ENCODE measurements at places on chromosomes 2 and 18.

DNA sequence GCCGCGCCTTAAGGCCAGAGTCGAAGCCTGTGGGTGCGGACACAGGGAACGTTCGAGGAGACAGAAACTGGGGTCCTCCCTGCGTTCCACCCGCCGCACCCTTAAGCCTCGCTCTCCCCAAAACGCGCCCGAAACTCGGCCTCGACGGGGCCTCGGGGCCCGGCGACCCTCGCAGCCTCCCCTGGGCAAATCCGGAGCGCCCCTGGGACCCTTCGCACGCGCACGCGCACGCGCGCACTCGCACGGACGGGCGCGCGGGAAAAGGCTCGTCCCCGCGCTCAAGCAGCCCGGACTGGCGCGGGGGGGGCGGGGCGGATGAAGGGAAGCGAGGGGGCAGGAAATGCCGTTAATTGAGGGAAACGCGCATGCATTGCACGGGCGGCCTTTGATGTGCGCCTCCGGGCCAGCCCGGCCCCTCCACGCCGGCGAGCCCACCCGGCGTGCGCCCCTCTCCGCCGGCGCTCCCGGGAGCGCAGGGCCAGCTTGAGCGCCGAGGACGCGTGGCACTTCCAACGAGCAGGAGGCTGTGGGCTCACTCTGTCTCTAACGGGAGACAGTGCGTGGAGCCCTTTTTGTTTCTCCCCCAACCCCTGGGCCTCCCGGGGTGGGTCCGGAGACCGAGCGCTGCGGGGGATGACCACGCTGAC, 5.4 kb upstream of the SALL3 start:
- no peak for DNase-seq

GRCh38 chr2:133568172-133568571, at the start of gene NCKAP5:
Gene NCKAP5 (minus strand): TSS chr2:133568463. CDS start chr2:133517526, 50,937 bp downstream.
- DNase-seq, result peak; percentile 48

GRCh38 chr2:47309472-47309951, 93.4 kb upstream of the MSH2 start:
- DNase-seq, result no peak

- no peak for DNase-seq
These were observed 79.8 kb upstream of the LRPPRC start for GRCh38 chr2:44075541-44075940.

DNA sequence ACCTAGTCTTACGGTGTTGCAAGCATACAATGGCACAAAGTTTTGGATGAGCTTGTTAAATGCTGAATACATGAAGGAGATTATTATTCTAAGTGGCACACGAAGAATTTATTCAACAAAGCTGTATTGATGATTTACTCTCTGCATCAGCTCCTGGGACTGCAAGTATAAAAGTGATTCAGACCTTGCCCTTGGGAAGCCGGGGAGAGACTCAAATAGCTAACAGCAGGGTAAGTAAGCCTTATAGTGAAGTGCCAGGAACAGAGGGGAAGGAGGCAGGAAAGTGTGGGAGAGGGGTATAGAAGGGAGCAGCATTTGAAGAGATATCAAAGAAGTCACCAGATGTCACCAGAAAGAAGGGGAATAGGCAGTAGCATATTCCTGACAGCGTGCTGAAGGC, 115.4 kb downstream of the MCFD2 start:
- peak; percentile 71 for DNase-seq

- peak; percentile 74 for DNase-seq
These were observed 71.5 kb downstream of the BABAM2 start for GRCh38 chr2:27962006-27962405.

DNA sequence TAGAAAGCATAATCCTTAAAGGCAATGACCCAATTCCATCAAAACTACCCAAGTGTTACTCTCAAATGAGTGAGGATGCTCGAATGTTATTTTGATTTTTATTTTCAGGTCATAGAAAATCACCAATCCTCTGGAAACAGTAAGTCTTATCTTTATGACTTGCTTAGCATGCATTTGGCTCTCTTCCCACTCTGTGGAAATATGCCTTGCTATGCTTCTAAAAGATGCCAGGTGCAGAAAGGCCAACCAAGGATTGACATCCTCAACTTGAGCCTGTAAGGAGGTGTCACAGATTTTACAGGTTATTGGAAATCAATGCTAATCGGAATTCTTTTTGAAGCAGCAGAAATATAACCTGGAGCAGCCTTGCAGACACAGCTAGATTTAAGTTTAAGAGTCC, 543.9 kb upstream of the LINC00305 start:
- no peak for DNase-seq

DNA sequence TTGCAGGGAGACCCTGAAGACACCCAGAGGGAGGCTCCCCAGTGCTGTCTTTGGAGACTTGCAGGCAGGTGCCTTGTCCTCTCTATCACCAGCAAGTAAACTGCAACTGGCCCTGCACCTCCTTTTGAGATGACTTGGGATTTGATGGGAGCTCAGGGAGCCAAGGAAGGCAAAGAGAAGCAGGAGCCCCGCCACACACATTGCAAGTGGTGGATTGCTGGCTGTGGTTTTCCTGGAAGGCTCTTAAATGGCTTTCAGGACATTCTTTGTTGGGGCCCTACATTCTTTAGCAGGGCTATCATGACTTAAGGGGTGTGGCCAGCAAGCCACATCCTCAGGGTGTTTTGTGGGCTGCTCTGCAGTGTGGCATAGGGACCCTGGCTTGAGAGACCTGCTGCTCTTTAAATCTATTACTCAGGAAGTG, 39.9 kb upstream of the CDC42EP3 start:
- peak; percentile 99 for DNase-seq

DNA sequence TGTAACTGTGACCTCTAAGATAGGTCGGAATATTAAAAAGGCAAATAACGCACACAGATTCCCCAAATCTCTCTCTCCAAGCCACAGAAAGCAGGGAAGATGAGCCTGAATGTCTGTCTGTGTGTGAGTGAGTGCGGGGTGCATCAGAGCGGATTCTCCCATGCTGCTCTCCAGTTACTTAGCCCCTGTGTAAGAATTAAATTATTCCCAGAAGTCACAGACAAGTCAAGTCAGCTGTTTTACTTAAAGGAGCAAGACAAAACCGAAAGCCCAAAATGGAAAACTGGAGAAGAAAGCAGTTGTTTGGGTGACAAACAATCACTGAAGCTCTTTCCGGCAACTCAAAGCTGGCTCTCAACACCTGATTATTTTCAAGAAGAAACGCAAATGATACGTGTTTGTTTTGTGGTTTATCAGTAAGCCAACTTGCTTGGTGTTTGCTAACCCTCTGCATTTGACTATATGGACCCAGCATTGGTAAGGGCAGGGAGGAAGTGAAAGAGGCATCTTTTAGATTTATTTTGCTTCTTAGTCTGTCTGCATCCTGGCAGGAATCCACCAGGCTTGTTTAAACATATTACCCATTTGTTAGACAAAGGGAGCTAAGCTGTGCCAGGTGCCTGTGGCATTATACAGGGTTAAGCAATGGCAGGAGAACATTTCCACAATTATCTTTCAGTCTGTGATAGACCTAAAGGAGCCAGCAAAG, 121.5 kb upstream of the CREB1 start:
- peak; percentile 44 for DNase-seq

- no peak for DNase-seq
These were observed 168.3 kb upstream of the POU3F3 start for GRCh38 chr2:104685591-104685990.

- DNase-seq, result no peak
These were observed 252.5 kb downstream of the VAPA start for GRCh38 chr18:10166164-10166807.

DNA sequence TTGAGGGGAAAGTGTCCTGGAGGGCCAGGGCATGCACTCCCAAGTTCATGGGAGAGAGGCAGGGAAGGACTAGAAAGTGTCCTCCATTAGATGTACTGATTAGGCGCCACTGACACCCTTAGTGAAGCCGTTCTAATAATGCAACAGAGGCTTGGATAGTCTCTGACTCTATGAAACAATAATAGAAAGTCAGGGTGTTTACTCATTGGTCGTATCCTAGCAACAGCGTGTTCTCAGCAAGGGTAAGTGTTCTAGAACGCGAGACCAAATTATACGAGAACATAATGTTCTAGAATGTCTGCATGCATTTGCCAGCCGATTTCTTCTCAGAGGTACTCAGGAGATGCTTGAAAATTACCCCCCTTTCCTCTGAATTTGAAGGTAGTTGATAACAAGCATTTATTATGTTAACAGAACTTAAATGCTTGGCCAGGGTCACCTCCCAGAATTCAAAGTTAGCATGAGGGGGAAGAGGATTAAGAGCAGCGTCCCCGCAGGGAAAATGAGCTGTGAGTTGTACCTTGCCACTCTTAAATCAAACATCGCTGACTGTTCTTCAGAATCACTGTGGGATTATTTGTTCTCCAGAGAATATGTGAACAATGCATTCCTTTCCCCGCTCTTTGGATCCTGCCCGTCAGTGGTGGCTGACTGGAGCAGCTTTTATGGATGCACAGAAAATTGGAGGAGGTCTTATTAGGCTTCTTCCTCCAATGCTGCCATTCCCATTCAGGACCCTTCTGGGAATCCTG, 33.7 kb upstream of the PDIA6 start:
- no peak for DNase-seq

- peak; percentile 34 for DNase-seq
These were observed 566 bp upstream of the CMPK2 start for GRCh38 chr2:6866275-6866671.

DNA sequence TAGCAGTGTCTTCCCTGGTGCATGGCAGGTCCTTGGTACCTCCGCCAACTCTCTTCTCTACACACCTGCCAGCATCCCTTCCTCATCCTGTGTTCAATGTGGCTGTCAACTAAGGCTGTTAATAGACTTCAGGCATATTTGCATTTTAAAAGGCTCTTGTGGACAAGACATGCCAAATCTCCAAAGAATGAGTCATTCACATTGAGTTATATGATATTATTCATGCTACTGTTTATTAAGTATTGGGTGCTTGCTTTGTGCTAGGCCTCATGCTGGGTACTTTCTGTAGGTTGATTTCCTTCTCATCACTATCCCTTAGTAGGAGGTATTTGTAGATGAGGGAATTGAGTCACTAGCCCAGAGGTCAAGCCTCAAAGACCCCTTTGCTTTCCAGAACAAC, 5.2 kb downstream of the MYO1B start:
- peak; percentile 62 for DNase-seq

- DNase-seq, result no peak
These were observed 55.9 kb upstream of the APCDD1 start for GRCh38 chr18:10398571-10398970.

- peak; percentile 54 for DNase-seq
These were observed 42.5 kb upstream of the GLI2 start for GRCh38 chr2:120693121-120693520.

DNA sequence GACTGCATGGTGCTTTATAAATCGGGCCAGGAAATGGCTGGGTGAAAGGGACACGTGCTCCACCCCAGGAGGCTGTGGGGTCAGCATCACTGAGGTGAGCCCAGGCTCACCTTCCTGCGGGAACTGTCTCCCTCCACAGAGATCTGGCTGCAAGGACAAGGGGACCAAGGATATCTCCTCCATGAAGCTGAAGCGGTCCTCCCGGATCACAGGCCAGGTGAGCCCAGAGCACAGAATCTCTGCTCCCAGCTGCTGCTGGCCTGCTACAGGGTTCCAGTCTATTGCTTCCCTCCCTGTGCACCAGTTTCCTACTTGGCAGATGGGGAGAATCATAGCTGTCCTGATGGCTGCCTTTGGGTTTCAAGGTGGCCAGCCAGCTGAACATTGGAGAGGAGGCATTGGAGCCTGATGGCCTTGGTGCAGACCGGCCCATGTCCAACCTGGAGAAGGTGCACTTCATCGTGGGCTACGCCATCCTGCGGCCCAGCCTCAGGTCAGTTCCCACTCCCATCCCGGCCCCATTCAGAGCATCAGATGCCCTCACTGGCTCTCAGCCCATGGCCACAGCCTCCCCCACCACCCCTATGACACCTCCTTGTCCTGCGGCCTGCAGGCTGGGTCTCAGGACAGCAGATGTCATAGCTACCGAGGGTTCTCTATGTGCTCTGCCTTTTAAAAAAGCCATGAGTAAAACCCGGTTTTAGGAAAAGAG, 33.7 kb upstream of the GPR17 start:
- no peak for DNase-seq

DNA sequence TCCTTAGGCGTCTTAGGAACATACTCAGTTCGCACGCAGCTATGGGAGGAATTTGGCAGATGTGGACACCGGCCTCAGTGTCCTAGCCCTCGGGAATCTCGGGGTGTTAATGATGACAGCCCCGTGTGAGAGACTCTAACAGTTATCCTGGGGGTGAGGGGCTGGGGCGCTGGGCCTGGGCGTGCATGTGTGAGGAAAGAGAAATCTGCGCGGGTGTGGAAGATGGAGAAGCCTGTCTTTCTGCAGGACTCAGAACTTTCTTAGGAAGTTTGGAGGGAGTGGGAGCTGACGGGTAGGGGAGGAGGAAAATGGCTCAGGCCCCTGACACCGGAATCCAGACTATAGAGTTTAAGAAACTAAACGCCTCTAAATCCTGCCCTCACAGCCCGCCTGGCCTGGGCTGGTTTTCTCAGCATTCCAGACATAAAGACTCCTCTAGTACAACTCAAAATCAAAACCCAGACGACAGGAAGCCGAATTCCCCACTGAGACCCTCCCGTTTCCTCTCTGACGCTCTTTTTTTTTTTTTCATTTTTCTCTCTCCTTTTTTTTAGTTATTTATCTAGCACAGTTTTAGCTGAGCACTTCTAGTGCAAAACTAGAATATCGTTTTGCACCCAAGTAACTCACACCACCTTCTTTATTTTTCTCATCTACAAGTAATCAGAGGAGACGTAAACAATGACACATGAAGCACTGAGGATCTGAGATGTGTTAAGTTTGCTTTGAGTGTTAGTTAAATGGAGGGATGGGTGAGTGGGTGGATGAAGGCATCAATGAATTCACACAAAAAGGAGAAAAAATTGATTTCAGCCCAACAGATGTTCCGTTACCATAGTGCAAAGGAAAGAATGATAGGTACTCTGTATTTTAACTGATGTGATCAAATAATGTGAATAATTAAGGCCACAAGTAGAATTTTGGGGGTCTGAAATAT, 1.2 kb upstream of the HAAO start:
- peak; percentile 47 for DNase-seq

- no peak for DNase-seq
These were observed 1.4 kb downstream of the ELP2 start for GRCh38 chr18:36130883-36131653.

GRCh38 chr2:52395912-52396311, 1364.0 kb upstream of the NRXN1 start:
- DNase-seq, result peak; percentile 29

GRCh38 chr2:239192456-239192855, 208.4 kb downstream of the HDAC4 start:
- no peak for DNase-seq

DNA sequence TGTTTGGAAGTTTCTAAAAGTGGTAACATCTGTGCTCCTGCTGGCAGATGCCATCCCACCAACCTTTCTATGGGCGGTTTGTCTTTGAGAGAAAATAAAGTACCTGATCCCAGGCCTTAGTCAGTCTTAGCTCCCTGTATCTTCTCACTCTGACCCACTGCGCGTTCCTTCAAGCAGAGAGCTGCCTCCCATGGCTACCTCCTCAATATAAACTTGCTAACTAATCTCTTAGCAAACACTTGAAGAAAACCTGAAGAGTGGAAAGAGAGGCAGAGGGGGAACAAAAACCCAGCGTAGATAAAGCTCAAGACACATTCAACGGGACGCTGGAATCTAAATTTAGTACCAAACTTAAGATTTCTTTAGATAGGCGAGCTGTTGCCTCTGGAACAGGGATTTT, 17.6 kb downstream of the ZEB2 start:
- DNase-seq, result no peak

- no peak for DNase-seq
These were observed 95.3 kb upstream of the FANCL start for GRCh38 chr2:58336416-58336815.

Data from fibroblast of skin of right biceps (primary cell).